ENCODE measurements at places on chromosomes 1 and 21.

- DNase-seq: no peak
- no peak overlapping the region for H3K4me3 ChIP-seq
- H3K4me1 ChIP-seq: no peaks in the 10 kb centered on the region
- peaks cover 14% of the 10 kb centered on the region for H3K27me3 ChIP-seq
- no peaks in the 10 kb centered on the region for H3K36me3 ChIP-seq
These were observed 16.7 kb upstream of the PDE9A start for GRCh38 chr21:42636520-42637266.

DNA sequence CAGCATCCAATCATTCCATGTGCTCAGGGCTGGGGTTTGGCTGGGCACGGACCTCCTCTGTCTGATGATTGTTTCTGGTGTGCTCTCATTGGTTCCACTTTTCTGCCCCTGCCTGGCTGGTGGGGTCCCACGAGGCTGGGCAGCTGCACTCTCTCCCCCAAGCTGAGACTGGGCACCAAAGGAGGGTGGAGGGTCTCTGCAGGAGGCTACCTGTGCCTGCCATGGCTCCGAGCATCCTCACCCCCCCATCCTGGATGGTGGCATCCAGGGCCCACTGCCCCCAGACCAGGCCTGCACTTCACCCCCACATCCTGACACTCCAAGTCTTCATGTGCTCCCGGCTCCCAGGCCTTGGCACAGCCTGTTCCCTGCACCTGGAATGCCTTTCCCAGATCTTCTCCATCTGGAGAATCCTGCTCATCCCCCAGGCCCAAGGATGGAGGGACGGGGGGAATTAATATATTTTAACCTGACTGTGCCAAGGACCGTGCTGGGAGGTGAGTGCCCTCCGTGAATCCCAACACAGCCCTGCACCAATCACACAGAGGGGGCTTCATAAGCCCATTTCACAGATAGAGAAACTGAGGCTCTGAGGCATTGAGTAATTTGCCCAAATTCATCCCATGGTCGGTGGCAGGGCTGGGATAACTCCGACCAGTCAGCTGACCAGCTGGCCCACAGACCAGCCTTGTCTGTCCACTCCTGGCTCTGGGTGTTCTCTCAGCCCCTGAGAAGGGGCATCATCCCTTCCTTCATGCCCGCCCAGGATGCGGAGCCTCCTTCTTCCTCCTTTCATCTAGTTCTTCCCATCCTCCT, 403.4 kb downstream of the MATN1 start:
- no peaks in the 10 kb centered on the region for H3K36me3 ChIP-seq
- H3K4me3 ChIP-seq: no peak overlapping the region
- H3K27ac ChIP-seq: no peak overlapping the region
- H3K27me3 ChIP-seq: no peaks in the 10 kb centered on the region

DNA sequence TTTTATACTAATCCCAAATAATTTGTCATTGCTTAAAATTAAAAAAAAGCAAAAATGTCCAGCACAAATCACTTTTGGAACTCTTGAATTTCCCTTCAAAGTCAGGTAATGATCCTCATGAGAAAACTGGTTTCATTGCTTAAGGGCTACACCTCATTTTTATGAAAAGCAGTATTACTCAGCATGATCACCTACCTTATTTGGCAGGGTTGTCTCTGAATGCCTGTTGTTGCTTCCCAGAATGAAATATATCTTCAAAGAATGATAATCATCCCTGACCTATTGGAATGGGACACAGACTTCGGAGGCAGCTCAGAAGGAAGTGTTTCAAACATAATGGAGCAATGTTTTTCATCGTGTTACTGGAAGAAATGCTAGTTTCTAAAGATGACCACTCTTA, 29.7 kb downstream of the C1orf21 start:
- no peaks in the 10 kb centered on the region for H3K27me3 ChIP-seq
- DNase-seq: no peak
- H3K36me3 ChIP-seq: peaks cover 10% of the 10 kb centered on the region

- H3K27me3 ChIP-seq: no peaks in the 10 kb centered on the region
- no peak overlapping the region for H3K4me3 ChIP-seq
- peaks cover 31% of the 10 kb centered on the region for H3K4me1 ChIP-seq
- DNase-seq: no peak
- H3K36me3 ChIP-seq: peaks cover 11% of the 10 kb centered on the region
- no peak overlapping the region for H3K27ac ChIP-seq
These were observed 9.6 kb downstream of the ZBTB18 start for GRCh38 chr1:244060686-244061085.

- H3K36me3 ChIP-seq: peaks cover 24% of the 10 kb centered on the region
- peaks cover 42% of the 10 kb centered on the region for H3K4me1 ChIP-seq
- H3K27ac ChIP-seq: peak within 1 kb of the TSS; percentile 93
- DNase-seq: peak; percentile 100
- peak within 1 kb of the TSS; percentile 96 for H3K4me3 ChIP-seq
These were observed at the start of gene LSS for GRCh38 chr21:46228345-46229051. LSS (minus strand) TSS chr21:46228774; CDS start chr21:46228745, 29 bp downstream.

DNA sequence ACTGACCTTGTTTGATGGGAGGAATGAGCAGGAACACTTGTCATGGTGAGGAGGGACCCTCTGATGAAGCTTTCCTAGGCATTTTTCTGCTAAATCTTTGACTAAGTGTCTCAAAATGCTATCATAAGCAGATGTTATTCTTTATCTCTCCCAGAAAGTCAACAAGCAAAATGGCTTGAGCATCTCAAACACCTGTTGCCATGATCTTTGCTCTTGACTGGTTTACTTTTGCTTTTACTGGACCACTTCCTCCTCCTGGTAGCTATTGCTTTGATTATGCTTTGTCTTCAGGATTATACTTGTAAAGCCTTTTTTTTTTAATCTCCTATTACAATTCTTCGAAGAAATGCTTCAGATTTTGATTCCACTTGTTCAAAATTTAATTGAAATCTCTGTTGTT, 157.4 kb downstream of the GPR52 start:
- no peaks in the 10 kb centered on the region for H3K36me3 ChIP-seq
- no peak overlapping the region for H3K27ac ChIP-seq
- H3K4me1 ChIP-seq: no peaks in the 10 kb centered on the region
- no peak for DNase-seq
- H3K27me3 ChIP-seq: no peaks in the 10 kb centered on the region
- no peak overlapping the region for H3K4me3 ChIP-seq

- no peaks in the 10 kb centered on the region for H3K27me3 ChIP-seq
- no peak for DNase-seq
- no peaks in the 10 kb centered on the region for H3K36me3 ChIP-seq
These were observed 29.7 kb upstream of the PLCH2 start for GRCh38 chr1:2446394-2446793.

- DNase-seq: no peak
- no peaks in the 10 kb centered on the region for H3K4me1 ChIP-seq
- no peak overlapping the region for H3K4me3 ChIP-seq
- H3K27ac ChIP-seq: no peak overlapping the region
- peaks cover 17% of the 10 kb centered on the region for H3K27me3 ChIP-seq
- H3K36me3 ChIP-seq: no peaks in the 10 kb centered on the region
These were observed 87.6 kb upstream of the VAMP3 start for GRCh38 chr1:7683521-7683920.

DNA sequence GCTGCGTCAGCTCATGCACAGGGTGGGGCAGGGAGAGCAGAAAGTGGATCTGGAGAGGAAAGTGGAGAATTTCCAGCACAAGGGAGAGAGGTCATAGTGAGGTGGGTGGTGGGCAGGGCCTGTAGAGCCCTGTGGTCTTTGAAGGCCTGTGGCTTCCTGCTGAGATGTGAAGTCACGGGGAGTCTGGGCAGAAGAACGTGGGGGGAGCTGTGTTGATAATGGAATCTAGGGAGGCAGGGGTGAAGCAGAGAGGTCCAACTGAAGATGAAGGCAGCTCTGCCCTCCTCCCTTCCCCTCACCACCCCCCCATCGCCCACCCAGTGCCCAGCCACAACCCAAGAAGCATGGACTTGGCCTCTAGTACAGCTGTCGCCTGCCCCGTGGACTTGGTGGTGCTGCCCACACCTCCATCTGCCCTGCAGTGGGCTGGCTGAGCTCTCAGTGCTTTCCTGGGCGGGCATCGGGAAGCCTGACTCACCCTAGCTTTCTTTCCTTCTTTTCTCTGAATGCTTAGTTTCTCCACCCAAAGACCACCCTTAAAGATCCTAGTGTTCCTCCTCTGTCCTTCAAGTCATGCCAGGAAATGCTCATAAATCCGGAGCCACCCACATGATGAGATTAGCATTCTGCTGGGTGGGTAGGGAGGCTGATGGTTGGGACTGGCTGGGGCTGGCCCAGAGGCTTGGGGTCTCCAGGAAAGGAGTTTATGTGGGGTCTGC, 186.1 kb downstream of the TRABD2B start:
- no peaks in the 10 kb centered on the region for H3K27me3 ChIP-seq
- no peak overlapping the region for H3K4me3 ChIP-seq
- H3K4me1 ChIP-seq: peaks cover 61% of the 10 kb centered on the region
- no peaks in the 10 kb centered on the region for H3K36me3 ChIP-seq
